Left lung (tissue), 14 donors: ENCODE measurements at places on chromosomes 2 and 18. TPM values are rescaled to one million over a fixed set of nuclear protein-coding genes. Genes with fewer than 3 reads are reported as not detected.

DNA sequence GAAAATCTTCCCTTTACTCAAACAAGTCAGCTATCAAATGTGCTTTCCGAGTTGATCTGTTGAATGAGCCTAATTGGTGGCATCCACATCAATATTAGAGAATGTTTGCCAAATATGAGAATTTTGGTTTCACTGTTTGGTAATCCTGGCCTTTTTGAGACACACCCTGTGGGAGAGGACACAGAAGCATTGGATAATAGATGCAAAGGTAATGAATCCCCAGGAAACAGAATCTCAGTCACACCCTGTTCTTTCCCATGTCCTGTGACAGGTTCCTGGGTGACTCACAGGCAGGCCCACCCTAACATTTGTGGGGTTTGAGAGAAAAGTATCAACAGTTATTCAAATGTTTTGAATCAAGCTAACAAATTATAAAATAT is 99.8 kb upstream of the PELI1 start:
- H3K27me3 ChIP-seq, result no peaks in the 10 kb centered on the region
- no peak overlapping the region for H3K27ac ChIP-seq
- DNase-seq, result no peak
- no peak overlapping the region for H3K4me3 ChIP-seq

The SH3YL1 gene
- total RNA-seq, result 49.1 TPM

The RGPD8 gene
- 15.1 TPM for total RNA-seq

The IL1F10 gene
- not detected for total RNA-seq

The ADCYAP1 gene
- total RNA-seq, result 0.08 TPM

- H3K27ac ChIP-seq, result no peak overlapping the region
- H3K4me1 ChIP-seq, result peaks cover 5% of the 10 kb centered on the region
- peaks cover 79% of the 10 kb centered on the region for H3K36me3 ChIP-seq
- no peak for DNase-seq
- no peaks in the 10 kb centered on the region for H3K27me3 ChIP-seq
- no peak overlapping the region for H3K4me3 ChIP-seq
Measured at GRCh38 chr2:241329669-241330615, 14.2 kb downstream of the SEPTIN2 start.

The CD8B2 gene
- total RNA-seq, result 0.10 TPM

The SULT1C4 gene
- 3.6 TPM for total RNA-seq

The SPP2 gene
- total RNA-seq, result not detected

DNA sequence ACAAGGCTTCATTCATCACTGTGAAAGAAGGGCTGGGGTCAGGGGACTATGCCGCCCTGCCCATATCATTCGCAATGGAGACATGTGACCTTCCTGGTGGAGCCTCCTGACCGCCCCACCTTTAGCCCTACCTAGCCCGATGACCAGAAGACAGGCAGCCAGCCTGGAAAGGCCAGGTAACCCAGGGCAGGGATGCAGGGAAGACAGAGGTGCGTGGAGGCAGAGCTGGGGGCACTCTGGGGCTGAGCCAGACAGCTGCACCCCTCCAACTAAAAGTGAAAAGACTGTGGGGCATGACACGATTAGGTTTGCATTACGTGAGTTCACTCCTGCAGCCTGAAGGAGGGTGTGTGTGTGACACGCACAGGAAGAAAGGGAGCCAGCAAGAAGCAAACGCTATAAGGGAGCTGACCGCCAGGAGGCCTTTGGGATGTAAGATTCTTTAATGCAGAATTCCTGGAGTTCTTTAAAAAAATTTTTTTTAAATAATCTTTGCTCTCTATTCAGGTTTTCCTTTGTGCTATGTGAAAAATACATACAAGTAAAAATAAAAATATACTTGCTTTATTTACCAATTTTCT is 3.7 kb upstream of the HES6 start:
- DNase-seq, result no peak
- H3K27me3 ChIP-seq, result peaks cover 10% of the 10 kb centered on the region
- no peak overlapping the region for H3K27ac ChIP-seq
- no peak overlapping the region for H3K4me3 ChIP-seq
- H3K36me3 ChIP-seq, result no peaks in the 10 kb centered on the region

DNA sequence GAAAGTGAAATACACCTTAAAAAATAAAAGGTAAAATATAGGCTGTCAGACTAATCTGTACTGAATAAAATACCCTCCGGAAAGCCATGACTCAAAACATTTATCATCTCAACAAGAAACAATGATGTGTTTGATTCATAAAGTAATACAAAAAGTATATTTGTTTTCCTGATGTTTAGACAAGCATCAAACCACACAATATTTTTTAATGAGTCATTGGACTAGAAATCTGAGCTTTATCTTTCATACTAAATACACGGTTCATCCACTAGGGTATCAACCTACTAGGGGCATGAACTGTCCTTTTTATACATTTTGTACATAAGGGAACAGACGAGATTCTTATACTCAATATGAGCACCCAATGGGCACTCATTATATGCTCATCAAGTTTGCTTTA is 31.3 kb downstream of the CD226 start:
- H3K27me3 ChIP-seq, result no peaks in the 10 kb centered on the region
- no peaks in the 10 kb centered on the region for H3K36me3 ChIP-seq
- H3K4me1 ChIP-seq, result no peaks in the 10 kb centered on the region
- no peak overlapping the region for H3K4me3 ChIP-seq
- no peak for DNase-seq

- H3K4me1 ChIP-seq, result peaks cover 39% of the 10 kb centered on the region
- no peaks in the 10 kb centered on the region for H3K36me3 ChIP-seq
- peak overlapping the region; percentile 88 for H3K27ac ChIP-seq
- H3K27me3 ChIP-seq, result no peaks in the 10 kb centered on the region
- no peak overlapping the region for H3K4me3 ChIP-seq
Measured at GRCh38 chr2:144660518-144661316, 140.8 kb upstream of the ZEB2 start.

The ZNF804A gene
- total RNA-seq, result 0.52 TPM

The TTR gene
- not detected for total RNA-seq
